Cerebellum (tissue), 4 donors: ENCODE measurements at places on chromosomes 5 and 9. TPM values are rescaled to one million over a fixed set of nuclear protein-coding genes. Genes with fewer than 3 reads are reported as not detected.

Gene MYOT
- 0.18 TPM for total RNA-seq

Gene CEL
- total RNA-seq = 0.73 TPM

Gene BNIP1
- total RNA-seq = 9.2 TPM

Gene CCNJL
- total RNA-seq = 7.4 TPM

Gene SLIT3
- 7.3 TPM for total RNA-seq

Gene ORM2
- not detected for total RNA-seq

Gene RGS7BP
- total RNA-seq = 16.2 TPM
